ENCODE measurements at places on chromosomes 12 and 14. TPM values are rescaled to one million over a fixed set of nuclear protein-coding genes. Genes with fewer than 3 reads are reported as not detected.
A peak's percentile ranks its signal among the peaks of the same experiment; 100 is the strongest.

DNA sequence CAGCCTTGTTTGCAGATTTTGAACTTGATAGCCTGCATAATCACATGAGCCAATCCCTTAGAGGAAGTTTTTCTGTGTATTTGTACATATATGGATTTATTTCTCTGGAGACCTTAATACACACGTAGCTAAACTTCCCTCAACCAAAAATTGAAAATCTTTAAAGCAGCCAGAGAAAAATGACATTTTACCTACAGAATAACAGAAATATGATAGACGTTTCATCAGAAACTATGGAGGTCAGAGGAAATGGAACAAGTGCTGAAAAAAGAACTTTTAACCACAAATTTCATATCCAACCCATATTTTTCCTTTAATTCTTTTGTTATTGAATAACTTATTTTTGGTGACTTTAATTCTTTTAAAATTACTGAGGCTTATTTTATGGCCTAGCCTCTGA is 177.7 kb downstream of the CCDC91 start:
- no peak for DNase-seq

The OR6C2 gene
- not detected for total RNA-seq

- no peak for DNase-seq
These were observed 9.5 kb upstream of the RABGGTA start for GRCh38 chr14:24280797-24281460.

DNA sequence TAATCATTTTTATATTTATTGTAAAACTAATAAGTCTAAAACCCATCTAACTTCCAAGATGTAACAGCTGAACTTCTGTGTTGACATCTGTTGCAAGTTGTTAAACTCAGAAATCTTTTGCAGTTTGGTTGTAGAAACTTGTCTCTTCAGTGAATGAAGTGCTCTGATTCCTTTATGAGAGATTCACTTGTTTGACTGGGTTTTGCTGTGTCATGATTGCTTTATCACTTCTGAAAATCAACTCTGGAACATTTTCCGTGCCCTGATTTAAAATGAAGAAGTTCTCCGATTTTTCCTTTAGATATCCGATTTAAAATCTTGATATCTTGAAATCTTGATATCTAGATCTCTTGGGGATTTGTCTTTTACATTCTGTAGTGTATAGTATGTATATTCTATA is 65.1 kb downstream of the DIP2B start:
- no peak for DNase-seq

DNA sequence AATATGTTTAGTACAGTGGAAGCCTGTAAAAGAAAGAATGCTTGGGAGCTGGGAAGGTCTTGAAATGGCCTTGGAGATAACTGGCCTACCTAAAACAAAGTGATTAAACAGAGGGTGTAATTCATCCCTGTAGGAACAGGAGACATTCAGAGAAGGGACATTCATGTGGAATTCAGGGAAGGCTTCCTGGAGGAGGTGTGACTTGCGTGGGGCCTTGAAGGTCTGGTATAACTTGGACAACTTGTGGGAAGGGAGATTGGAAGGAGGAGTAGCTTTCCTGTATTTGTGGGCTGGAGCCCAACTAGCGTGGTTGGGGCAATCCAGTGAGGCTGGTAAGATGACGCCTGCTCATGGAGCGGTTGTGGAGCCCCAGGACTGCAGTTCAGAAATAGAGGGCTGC is 156.4 kb downstream of the AACS start:
- DNase-seq = no peak

DNA sequence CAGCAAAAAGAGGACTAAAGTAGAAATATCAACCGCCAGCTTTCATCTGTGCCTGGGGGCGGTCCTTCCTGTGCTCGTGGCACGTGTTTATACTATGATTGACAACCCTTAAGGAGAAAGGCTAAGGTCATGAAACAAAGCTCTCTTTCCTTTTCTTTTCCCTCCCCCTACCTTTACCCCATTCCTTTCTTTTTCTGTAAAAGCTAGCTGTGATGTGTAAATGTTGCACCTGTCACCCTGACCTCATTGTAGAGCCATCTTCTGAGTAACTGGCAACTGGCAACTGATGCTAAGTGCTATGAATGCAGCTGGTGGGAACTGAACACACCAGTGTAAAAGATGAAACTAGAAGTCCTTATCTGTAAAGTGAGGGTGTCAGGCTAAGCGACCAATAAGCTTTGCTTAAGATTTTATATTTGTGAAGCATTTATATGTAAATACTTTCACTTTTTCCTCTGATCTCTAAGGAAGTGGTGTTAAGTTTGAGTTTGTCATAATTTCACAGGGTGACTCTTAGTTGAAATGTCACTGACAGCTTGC is 102.8 kb upstream of the BCAT1 start:
- DNase-seq = peak; percentile 86

The AQP6 gene
- not detected for total RNA-seq

The PPM1A gene
- 63.0 TPM for total RNA-seq

The POMT2 gene
- total RNA-seq = 23.6 TPM

The ADCY4 gene
- total RNA-seq = 59.9 TPM

The PELI2 gene
- total RNA-seq = 22.2 TPM

GRCh38 chr12:82855872-82856271 is 169.2 kb downstream of the TMTC2 start:
- no peak for DNase-seq
